Hematopoietic multipotent progenitor cell treated with erythropoietin and hydrocortisone succinate and interleukin-3 and kit ligand, for 15 days (in vitro differentiated cells): ENCODE measurements at places on chromosomes 7 and 10.

DNA sequence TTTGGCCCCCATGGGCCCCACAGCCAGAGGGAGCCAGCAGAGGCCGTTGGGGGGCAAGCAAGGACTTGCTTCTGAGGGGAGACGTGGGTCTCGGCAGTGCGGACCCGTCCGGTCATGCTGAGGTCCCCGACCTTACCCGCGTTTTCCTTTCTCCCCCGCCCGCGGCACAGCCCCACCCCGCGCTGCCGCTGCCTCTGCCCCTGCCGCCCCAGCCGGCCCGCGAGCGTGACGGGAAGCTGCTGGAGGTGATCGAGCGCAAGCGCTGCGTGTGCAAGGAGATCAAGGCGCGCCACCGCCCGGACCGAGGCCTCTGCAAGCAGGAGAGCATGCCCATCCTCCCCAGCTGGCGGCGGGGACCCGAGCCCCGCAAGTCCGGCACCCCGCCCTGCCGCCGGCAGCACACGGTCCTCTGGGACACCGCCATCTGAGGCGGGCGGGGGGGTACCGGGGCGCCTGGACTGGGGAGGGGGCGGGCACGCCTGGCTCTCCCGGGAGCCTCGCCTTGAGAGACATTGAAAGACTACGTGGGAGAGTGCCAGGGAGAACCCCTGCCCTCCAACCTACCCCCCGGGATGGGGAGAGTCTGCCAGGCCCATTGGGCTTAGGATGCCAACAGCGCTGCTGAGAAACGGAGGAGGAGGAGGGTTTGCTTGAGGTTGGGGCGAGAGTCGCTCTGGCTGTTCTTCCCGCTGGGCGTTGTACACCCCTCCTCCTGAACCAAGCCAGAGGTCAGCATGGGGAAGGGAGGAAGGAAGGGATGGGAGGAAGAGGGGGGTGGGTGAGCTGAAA lies 9.9 kb downstream of the NYAP1 start:
- peak; percentile 59 for DNase-seq

- no peak for DNase-seq
Measured at GRCh38 chr7:315516-316265, 25.7 kb downstream of the FOXL3 start.

GRCh38 chr7:43749383-43749940 lies 9.0 kb upstream of the BLVRA start:
- no peak for DNase-seq

DNA sequence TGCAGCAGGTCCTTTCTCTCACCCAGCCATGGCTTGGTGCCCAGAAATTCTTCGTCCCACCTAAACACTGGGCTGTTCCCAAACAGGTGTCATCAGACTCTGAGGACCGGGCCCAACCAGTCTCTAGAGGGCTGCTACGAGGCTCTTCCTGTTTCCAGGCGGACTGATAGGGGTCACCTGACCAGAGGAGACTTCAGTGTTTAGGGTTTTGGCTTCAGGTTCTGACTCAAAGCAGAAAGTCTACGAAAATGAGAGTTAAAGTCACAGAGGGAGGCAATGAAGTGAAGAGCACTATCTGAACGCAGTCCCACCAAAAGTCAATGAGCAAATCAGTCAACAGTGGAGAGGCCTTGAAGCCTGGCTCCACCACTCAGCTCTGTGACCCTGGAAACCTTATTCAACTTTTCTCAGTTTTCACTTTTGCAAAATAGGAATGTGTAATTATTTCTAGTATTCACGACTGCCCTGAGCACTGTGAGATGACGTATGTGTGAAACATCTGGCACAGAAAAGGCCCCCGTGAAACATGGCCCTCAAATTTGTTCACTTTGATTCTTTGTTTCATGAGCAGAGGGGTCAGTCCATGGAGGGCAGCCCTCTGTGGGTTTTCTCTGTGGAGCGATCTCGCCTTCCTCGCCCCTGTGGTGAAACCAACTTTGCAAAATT lies 189.9 kb upstream of the PDE1C start:
- DNase-seq = no peak

DNA sequence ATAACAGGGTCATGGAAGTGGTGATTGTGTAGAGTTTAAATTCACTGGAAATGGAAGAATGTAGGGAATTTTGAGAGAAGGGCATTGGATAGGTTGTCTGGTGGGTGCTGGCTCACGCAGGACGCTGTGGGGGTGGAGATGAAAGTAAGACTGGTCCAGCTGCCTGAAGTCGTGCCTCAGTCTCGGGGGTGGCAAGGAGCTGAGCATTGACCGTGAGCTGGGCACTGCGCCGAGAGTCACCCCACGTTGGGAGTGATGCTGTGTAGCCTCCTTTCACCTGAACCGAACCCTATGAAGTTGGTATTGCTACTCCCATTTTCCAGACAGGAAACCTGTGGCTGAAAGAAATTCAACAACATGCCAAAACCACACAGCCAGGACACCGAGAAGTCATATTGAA lies 99.2 kb downstream of the ACTR3B start:
- no peak for DNase-seq

- no peak for DNase-seq
Measured at GRCh38 chr10:103849212-103849877, 6.0 kb downstream of the SH3PXD2A start.

- DNase-seq = no peak
Measured at GRCh38 chr10:129440247-129440646, 26.8 kb upstream of the MGMT start.

GRCh38 chr10:28307267-28307666 lies 4.4 kb upstream of the MPP7 start:
- no peak for DNase-seq

- no peak for DNase-seq
Measured at GRCh38 chr7:80609751-80610150, 28.7 kb upstream of the CD36 start.

GRCh38 chr10:122955892-122956291 lies 1.9 kb upstream of the C10orf88 start:
- no peak for DNase-seq

- no peak for DNase-seq
Measured at GRCh38 chr10:126006906-126007305, 110.5 kb downstream of the FANK1 start.

DNA sequence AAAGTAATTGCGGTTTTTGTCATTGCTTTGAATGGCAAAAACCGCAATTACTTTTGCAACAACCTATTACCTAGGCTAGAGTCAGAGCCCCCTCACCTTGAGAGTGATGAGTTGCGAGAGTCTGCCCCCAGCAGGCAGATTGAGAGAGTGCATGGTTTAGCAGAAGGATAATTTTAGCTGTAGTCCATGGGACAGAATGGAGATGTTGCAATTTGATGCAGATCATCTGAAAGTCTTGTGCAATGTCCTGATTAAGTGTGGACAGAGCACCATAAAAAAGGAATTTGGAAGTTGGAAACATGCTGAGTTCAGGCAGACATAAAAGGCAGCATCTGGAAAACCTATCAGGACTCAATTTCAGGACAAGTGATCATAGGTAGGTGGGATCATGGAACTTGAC lies 48.7 kb downstream of the GPR141 start:
- DNase-seq = no peak

DNA sequence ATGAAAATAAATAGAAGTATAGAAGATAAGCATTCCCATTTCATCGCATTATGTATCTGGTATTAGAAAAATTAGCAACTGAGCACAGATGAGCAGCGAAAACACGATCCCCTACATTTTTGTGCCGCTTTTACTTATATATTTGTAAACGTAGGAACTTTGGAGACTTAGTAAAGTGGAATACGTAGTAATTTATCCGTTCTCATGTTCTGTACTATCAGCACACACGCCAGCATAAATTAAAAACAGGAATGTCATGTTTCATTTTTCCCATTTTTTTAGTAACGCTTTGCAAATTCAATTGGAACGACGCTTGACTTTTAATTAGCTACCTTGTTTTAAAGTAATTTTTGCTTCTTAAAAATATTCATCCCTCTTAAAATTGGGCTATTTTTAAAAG lies 2.4 kb downstream of the ZNRF2 start:
- DNase-seq = no peak

GRCh38 chr10:51894771-51895578 lies 195.6 kb upstream of the CSTF2T start:
- DNase-seq = no peak

DNA sequence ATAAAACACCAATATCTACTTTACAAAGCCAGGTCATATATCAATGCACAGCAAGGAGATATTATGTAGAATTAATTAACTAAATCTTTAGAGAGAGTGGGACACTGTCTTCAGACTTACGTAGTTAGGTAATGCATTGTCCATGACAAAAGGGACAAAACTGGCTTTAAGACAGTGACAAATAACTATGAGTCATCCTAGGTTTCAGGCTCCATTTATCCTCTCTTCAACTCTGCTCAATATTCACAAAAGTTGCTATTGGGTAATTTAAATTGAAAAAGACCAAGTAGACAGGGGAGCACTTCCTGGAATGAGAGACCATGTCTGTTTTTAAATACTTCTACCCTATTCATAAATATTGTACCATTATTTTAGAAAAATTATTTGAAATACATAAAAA lies 464.5 kb downstream of the ARL4A start:
- no peak for DNase-seq

DNA sequence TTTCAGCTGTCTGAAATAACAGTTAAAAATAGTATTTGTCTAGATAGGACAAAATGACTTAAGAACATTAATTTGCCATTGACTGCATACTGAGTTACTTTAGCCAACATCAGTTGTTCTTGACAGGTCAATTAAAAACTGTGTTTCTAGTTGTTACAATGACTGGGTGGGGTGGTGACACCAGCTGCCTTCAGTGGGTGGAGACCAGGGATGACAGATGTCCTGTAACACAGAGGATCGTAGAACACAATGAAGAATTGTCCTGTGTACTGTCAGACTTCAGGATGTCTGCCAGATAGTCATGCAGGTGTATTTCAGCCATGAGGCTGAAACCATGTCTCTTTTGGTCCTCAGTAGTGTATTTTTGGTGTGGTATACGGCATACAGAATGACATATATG lies 24.4 kb downstream of the TRUB1 start:
- DNase-seq = no peak

DNA sequence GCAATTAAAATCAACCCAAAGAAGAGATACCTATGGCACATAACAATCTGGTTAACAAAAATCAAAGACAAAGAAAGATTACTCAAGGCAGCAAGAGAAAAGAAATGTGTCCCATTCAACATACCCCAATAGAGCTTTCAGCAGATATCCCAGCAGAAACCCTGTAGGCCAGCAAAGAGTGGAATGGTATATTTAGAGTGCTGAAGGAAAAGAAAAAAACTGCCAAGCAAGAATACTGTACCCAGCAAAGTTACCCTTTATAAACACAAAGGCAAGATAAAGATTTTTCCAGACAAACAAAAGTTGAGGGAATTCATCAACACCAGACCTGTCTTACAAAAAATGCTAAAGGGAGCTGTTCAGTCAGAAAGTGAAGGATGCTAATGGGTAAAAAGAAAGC lies 131.6 kb downstream of the TPST1 start:
- no peak for DNase-seq

DNA sequence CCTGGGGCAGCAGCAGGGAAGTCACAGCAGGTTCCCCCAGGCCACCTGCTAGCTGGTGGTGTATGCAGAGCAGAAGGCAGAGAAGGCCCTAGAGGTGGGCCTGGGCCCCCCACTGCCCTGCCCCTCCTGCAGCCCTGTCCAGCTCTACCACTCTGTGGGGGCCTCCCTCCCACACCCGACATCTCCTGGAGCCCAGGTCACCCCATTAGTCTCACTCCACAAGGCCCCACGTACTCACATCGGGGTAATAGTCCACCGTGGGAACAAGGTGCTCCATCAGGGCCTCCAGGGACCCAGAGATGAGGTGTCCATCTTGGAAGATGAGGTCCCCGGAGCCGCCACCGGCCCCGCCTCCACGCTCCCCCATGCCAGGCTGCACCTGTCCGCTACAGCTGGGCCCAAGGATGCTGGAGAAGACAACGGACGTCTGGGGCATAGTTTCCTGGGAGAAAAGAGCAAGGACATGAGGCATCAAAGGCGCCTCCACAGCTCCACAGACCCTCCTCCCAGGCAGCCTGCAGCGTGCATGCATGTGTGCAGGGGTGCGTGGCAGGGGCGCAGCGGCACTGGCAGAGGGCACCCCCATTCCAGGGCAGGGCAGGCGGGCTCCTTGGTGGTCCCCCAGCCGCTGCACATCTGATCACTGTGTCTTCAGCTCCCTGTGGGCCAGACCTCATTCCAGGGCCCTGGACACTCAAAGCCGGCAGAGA lies 61.0 kb downstream of the RASGEF1A start:
- DNase-seq = no peak

- no peak for DNase-seq
Measured at GRCh38 chr10:111113961-111114757, 37.3 kb downstream of the ADRA2A start.

DNA sequence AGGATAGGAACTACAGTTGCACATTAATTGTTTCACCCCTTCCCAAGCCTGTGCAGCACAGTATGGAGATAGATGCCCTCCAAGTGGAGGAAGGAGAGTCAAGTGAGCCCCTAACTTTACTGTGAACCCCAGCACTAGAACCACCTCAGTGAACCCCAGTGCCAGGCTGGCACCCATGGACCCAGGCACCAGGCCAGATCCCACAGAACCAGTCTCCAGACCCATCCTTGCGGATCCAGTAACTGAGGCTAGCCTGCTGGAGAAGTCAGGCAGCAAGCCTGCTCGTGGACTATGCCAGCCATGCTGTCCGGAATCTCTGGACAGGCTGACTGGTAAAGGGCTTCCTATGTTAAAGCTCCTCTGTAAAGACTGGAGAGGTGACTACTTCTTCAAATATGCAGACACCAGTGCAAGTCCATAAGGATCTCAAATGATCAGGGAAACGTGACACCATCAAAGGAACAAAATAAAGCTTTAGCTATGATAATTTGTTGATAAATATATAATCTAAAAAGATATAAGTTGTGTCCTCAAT lies 27.7 kb downstream of the SHOC2 start:
- DNase-seq = no peak

DNA sequence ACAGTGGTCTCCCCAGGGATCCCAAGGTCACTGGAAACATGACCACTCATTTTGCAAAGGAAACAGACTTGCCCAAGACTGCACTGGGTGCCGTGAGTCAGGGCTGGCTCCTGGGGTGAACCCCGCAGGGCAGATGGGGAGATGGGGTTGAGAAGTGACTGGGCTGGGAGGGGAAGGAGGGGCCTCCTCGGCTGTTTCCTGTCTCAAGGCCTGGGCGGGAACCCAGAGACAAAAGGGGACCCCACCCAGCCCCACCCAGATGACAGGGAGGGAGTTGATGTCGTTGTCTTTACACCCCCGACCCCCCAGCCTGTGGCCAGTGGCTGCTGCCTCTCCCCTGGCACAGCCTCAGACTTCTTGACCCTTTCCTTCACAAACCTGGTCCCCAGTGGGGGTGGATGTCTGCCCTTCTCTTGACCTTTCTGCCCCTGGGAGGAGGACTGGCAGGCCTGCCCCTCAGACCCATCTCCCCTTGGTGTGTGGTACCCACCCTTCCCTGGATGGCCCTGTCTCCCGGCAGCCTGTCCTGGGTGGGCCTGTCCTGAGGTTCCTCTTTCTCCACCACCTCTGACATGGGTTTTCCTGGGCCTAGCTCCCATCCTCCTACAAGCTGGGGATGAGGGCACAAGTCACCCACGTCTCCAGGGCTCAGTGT lies 1.4 kb downstream of the MYO1G start:
- DNase-seq = no peak

GRCh38 chr10:97318772-97319651 lies at the start of gene FRAT1:
FRAT1 (plus strand) TSS chr10:97319271; CDS start chr10:97319454, 183 bp downstream.
- DNase-seq = peak; percentile 77
